NCI-H2029 (cell line): ENCODE measurements at places on chromosomes 2 and 18.

- no peak for DNase-seq
These were observed 896.1 kb downstream of the CNTNAP5 start for GRCh38 chr2:124921191-124921590.

DNA sequence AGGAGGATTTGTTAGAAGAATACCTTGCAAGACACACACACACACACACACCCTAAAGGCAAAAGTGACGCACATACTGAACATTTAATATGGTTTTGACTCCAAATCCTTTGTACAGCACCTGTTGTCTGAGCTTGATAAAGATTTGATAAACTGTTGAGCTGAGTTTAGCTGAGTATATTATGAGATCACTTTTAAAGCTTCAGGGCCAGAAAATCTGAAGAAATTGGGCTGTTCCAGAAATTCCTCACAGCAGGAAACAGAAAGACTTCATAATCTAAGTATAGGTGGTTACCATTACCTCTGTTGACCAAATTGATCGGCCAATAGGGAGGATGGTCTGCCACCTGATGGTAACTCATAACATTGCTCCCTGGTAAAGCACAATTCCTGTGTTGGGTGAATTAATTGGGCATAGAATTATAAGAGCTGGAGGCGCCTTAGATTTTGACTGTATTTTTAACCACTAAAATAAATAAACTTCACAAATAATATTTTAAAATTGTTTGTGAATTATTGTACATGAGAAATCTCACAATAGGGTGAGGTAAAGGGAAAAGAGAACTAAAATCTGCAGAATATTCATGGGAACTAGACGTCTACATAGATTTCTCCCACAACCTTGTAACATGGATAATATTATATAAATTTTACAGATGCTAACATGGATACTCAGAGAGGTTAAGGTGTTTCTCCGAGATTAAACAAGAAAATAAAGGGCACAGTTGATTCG lies 21.8 kb upstream of the RPIA start:
- DNase-seq, result peak; percentile 37

- DNase-seq, result no peak
These were observed 78.1 kb downstream of the CIB4 start for GRCh38 chr2:26562811-26563645.

GRCh38 chr2:18959952-18960717 lies 370.8 kb upstream of the NT5C1B start:
- DNase-seq, result no peak

GRCh38 chr2:60536746-60537145 lies 16.7 kb downstream of the BCL11A start:
- DNase-seq, result no peak

GRCh38 chr2:189161894-189162293 lies 17.7 kb downstream of the COL5A2 start:
- DNase-seq, result no peak

DNA sequence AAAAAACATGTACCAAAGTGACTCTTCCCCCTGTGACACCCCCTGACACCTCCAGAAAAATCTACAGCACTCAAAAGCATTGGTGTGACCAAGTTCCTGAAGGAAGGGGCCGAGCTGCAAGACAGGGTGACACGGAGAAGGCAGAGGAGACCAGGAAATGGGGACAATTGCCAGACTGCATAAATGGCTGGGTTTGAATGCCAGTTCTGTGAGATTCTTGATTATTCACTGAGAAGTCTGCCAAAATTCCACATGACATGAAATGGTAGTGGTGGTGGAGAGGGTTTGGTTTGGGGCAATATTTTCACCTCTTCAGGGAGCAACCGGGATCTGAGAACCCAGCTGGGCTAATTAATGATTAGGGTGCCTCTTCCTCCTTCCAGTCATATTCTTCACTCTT lies 178.5 kb downstream of the ARL4C start:
- no peak for DNase-seq

GRCh38 chr2:203997980-203998809 lies 61.6 kb downstream of the ICOS start:
- no peak for DNase-seq

- DNase-seq, result no peak
These were observed 87.4 kb upstream of the SLC14A2 start for GRCh38 chr18:45527891-45528290.

DNA sequence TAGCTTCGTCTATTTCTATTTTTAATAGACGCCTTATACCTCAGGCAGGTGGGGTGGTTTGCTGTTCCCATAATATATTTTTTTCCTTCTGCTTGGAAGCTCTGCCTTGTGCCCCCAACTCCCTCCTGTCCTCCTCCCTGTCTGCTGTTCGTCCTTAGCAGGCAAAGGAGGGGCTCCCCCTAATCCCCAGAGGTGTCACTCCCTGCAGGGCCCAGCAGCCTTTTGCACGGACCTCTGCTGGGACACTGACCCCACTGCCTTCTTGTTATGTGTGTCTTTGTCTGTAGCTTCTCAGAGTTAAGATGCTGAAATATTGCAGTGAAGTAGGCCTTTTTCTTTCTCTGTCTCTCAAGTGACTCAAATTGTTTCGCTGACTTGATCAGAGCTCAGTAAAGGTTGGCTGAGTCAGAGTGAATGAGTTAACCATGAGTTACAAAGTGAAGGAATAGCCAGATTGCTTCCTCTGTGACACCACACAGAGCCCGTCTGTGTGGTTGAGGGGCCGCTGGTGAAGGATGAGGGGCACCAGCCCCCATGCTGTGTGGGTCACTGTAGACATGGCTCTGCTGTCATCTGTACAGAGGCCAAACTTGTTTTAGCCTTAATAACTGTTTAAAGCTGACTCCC lies 47.7 kb downstream of the PRKCE start:
- DNase-seq, result no peak

- no peak for DNase-seq
These were observed 72.6 kb downstream of the MREG start for GRCh38 chr2:215940645-215941184.

- no peak for DNase-seq
These were observed 154.6 kb downstream of the LOXHD1 start for GRCh38 chr18:46502444-46502843.

GRCh38 chr2:24993406-24994145 lies 21.8 kb upstream of the DNAJC27 start:
- no peak for DNase-seq

DNA sequence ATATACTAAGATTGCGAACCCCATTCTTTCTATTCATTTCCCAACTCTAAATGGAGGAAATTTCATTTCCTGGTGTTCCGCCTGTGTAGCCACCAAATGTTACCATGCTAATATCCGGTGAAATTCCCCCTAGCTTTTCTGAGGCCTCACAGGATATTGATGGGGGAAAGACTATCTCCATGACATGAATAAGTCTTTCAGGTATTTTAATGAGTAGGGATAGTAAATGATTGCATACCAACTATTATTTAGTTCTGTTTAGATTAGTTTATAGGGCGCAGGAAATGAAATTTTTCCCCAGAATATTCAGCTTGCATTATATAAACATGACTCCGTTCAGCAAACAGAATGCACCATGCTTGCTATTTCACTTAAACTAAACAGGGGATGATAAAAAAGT lies 55.4 kb downstream of the COL5A2 start:
- no peak for DNase-seq

- DNase-seq, result no peak
These were observed 284.6 kb downstream of the SP3 start for GRCh38 chr2:173680574-173680973.

GRCh38 chr2:143551971-143552650 lies 422.9 kb downstream of the ARHGAP15 start:
- DNase-seq, result no peak

DNA sequence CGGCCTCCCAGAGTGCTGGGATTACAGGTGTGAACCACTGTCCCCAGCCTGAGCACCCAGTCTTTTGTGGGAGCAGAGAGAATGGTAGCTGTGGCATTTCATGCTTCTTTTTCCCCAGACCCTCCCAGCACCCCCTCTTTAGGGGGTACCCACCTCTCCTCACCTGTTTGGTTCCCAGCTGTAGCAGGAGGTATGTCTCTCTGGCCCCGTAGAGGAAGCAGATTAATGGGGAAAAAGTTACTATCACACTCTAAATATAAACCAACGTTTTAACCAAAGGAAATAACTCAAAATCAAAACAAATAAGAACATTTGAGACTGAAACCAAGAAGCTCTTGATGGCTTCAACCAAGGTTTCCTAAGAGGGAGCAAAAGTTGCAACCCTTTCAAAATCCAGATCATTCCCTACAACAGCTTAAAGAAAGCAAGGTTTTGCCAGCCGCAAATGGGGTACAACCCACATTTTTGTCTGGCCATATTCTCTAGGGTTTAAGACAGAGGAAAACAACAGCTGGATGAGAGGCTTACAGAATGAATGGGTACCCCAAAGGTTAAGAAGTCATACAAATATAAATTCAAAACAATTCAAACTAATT lies 8.0 kb downstream of the RNF125 start:
- DNase-seq, result no peak

GRCh38 chr2:225136552-225136951 lies 94.3 kb upstream of the DOCK10 start:
- no peak for DNase-seq

GRCh38 chr2:24521162-24521857 lies 30.3 kb downstream of the NCOA1 start:
- no peak for DNase-seq

GRCh38 chr2:172698041-172698863 lies 37.4 kb upstream of the RAPGEF4 start:
- no peak for DNase-seq

DNA sequence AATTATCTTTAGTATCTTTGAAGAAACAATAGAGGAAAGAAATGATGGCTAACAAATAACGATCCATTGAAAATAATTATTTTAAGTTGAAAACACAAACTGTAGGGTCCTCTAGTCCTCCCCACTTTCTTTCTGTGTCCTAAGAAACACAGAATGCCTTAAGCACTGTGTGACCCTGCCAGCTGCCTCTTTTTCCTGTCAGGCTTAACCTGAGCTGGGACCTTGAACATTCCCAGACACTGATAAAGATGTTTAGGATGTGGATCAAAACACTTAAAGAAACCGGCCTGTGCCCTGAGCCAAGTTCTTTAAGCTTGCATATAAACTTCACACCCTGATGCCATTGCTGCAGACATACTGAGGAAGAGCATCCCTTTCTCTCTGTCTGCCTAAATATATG lies 755.4 kb upstream of the VRK2 start:
- no peak for DNase-seq

DNA sequence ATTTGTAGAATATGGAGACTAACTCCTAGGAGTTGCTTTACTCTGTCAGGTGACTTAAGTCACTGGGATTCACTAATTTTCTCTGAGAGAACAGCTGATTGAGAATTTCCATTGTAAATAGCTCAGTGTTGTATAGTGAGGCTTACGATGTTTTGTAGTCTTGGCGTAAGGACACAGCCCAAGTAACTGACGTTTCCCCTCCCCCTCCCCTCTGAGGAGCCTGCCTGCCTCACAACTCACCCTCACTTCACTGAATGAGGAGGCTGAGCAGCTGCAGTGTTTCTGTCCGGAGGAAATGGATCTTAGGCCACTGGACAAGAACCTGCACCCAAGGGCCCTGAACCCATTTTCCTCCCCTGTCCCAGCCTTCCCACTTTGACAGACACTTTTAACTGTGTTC lies 264.6 kb downstream of the PHLPP1 start:
- no peak for DNase-seq

GRCh38 chr2:208466920-208467298 lies 60.3 kb downstream of the PTH2R start:
- no peak for DNase-seq

DNA sequence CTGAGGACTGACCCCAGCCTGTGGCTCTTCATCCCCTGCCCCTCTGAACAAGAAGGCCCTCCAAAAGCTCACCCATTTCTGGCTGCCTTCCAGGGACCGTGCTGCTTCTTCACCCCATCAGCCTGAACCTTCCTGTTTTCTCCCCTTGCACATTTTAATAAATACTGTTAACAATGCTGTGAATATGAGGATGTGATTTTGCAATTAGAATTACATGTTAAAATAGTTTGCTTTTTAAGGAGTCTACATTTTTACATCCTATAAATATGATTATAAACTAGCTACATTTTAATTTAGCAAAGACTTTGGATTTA lies 4.0 kb downstream of the SNTG2 start:
- DNase-seq, result no peak

GRCh38 chr2:143530758-143531157 lies 401.5 kb downstream of the ARHGAP15 start:
- DNase-seq, result no peak

DNA sequence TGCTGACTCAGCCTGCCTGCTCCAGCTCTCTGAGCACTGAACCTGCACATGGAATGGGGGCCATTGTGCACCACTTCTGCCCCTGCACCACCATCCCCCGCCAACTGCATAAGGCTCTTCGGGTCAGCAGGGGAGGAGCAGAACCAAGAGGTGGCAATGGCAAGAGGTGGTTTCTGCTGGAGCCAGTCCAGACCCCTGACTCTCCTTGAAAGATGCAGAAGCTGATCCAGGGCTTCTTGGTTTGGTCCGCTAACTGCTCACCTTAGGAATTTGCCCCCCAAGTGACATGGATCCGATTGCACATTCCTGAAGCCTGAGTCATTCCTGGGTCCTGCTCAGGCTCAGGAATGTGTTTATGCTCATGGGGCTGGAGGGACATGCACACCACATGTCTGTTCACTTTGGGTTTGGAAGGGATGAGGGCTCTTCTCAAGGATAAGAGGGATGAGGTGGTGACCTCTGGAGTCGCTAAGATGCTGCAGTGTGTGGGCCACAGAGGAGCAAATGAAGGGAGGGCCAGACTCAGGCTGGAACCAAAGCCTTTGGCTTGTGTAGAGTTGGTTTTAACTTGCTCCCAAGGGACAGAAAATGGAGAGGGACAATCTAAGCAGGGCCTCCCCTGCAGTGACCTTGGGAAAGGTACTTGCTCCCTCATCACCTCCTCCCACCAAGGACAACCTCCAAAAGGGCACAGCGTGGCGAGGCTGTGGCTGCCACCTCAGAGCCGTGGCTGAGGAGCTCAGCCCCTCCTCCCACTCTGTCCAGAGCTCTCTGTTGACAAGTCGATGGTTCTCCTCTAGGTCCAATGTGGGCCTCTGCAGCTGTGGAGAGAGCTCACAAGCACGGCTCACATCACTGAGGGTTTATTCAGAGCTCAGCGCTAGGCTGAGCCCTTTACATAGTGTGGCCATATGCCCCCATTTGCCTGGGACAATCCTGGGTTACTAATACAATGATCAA lies 66.2 kb downstream of the HS1BP3 start:
- DNase-seq, result no peak

- no peak for DNase-seq
These were observed 56.4 kb downstream of the RTP5 start for GRCh38 chr2:241925821-241926441.

DNA sequence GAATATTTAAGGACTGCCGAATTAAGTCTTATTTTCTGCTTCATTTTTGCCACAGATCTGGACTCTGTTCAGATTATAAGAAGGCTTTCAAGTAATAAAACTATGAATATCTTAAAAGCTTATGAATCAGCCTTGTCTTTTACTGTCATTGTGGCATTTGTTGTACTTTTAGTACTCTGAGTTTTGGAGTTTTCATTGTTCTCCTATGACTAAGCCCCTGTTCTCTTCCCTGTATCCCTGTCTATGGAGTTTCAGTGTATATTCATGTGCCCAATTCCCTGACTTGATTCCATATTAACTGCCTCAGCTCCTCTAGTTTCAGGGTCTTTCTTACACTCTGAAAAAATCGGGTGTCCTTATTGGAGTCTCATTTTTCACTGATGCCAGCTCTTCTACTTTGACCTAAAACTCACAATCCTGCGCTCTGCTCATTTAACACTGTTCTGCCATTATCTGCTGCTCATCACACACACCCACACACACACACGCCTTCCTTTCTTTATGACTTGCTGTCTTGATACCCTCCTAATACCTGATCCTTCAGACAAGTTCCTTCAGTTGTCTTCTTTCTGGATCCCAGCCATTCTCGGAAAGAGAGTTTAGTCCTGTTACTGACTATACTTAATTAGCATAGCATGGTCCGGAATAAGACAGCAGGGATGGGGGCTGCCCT lies 511.8 kb downstream of the CPS1 start:
- DNase-seq, result no peak
